Upper lobe of left lung (tissue), 6 donors: ENCODE measurements at places on chromosomes 7 and 10. TPM values are rescaled to one million over a fixed set of nuclear protein-coding genes. Genes with fewer than 3 reads are reported as not detected.
A peak's percentile ranks its signal among the peaks of the same experiment; 100 is the strongest.

- no peak for DNase-seq
- H3K4me3 ChIP-seq = no peak overlapping the region
- H3K4me1 ChIP-seq = no peaks in the 10 kb centered on the region
- H3K27me3 ChIP-seq = no peaks in the 10 kb centered on the region
- H3K36me3 ChIP-seq = peaks cover 52% of the 10 kb centered on the region
- H3K27ac ChIP-seq = no peak overlapping the region
Measured at GRCh38 chr10:125761961-125762360, 13.7 kb downstream of the MMP21 start.

DNA sequence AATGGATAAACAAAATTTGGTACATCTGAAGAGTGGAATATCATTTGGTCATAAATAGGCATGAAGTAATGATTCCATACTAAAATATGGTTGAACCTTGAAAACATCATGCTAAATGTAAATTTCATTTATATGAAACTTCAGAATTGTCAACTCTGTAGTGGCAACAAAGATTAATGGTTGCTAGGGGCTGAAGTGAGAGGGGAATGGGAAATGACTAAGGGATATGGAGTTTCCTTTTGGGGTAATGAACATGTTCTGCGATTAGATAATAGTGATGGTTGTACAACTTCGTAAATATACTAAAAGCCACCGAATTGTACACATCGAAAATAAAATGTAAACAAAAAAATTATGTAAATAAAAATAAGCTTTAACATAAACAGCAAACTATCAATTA, 384.1 kb upstream of the STEAP1 start:
- no peak overlapping the region for H3K4me3 ChIP-seq
- H3K4me1 ChIP-seq = no peaks in the 10 kb centered on the region
- no peaks in the 10 kb centered on the region for H3K27me3 ChIP-seq
- no peaks in the 10 kb centered on the region for H3K36me3 ChIP-seq
- H3K27ac ChIP-seq = no peak overlapping the region

GRCh38 chr10:104587751-104588150, 53.3 kb upstream of the SORCS3 start:
- H3K4me1 ChIP-seq = no peaks in the 10 kb centered on the region
- H3K4me3 ChIP-seq = no peak overlapping the region
- DNase-seq = no peak

GRCh38 chr7:26593393-26593792, 271.0 kb downstream of the SKAP2 start:
- H3K27me3 ChIP-seq = no peaks in the 10 kb centered on the region
- no peaks in the 10 kb centered on the region for H3K36me3 ChIP-seq
- peak; percentile 50 for DNase-seq
- no peak overlapping the region for H3K27ac ChIP-seq
- H3K4me1 ChIP-seq = peaks cover 7% of the 10 kb centered on the region
- H3K4me3 ChIP-seq = no peak overlapping the region

DNA sequence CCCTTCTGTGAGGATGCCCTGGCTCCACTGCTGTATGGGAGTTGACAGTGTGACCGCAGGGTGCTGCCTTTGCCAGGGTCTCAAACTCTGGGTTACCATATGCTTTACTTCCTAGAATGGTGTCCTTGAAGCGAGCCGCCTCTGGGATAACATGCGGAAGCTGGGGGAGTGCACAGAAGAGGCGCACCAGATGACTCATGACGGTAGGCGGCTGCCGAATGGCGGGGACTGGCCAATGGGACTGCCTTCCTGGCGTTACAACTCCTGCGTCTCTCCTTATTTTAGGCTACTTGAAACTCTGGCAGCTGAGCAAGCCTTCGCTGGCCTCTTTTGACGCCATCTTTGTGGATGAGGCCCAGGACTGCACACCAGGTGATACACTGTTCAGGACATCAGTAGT, 27.3 kb downstream of the FBH1 start:
- no peak overlapping the region for H3K4me3 ChIP-seq
- H3K27me3 ChIP-seq = no peaks in the 10 kb centered on the region
- DNase-seq = no peak
- no peaks in the 10 kb centered on the region for H3K4me1 ChIP-seq

- H3K27ac ChIP-seq = no peak overlapping the region
- no peak overlapping the region for H3K4me3 ChIP-seq
- H3K36me3 ChIP-seq = no peaks in the 10 kb centered on the region
- H3K27me3 ChIP-seq = no peaks in the 10 kb centered on the region
Measured at GRCh38 chr10:59618666-59619065, 91.0 kb downstream of the SLC16A9 start.

DNA sequence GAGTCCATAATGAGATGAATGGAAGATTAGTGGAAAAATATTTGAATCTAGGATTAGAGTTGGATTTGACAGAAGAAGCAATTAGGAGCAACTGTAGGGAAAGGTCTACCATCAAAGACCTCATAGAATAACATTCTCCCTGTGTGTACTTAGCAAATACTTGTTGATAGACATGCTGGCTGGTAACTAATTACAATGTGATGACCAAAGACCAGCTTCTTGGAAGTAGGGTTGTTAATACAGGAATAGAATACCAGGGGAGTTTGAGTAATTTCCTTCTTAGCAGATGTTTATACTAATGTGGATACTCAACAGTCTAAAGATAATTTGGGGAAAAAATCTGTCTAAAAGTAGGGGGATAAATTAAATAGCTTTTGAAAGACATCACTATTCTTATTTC, 357.5 kb upstream of the BMPER start:
- no peaks in the 10 kb centered on the region for H3K36me3 ChIP-seq
- no peak overlapping the region for H3K4me3 ChIP-seq
- no peaks in the 10 kb centered on the region for H3K4me1 ChIP-seq
- no peaks in the 10 kb centered on the region for H3K27me3 ChIP-seq
- DNase-seq = no peak

DNA sequence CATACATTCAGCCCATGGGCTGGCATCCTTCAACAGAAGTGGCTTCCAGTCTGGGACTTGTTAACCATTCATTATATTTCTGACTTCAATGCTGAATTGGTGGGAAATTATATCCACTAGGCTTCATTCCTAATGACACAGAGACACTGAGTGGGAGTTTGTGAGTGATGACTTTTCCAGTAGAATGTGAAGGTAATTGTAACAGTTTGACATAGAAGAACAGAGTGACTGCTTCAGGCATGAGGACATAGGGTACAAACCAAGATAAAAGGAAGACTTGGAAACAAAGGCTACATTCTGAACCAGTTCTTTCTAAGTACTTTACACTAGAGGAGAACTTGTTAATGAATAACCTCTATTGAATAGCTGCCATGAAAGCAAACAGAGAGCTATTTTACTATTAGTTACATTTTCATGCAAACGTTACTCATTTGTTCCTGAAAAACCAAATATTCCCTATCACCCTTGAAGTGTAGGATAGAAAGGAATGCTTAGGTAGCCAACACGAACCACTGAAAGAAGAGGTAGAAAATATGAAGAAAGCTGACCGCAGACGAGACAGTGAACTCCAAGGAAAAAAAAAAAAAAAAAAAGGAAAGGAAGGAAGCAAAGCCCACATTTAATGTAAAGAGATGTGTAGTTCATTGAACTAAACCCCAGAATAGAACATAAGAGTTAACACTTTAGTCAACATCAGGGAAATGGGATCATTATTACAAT, 237.0 kb upstream of the SEMA3C start:
- H3K36me3 ChIP-seq = no peaks in the 10 kb centered on the region
- H3K4me1 ChIP-seq = no peaks in the 10 kb centered on the region
- H3K4me3 ChIP-seq = no peak overlapping the region

DNA sequence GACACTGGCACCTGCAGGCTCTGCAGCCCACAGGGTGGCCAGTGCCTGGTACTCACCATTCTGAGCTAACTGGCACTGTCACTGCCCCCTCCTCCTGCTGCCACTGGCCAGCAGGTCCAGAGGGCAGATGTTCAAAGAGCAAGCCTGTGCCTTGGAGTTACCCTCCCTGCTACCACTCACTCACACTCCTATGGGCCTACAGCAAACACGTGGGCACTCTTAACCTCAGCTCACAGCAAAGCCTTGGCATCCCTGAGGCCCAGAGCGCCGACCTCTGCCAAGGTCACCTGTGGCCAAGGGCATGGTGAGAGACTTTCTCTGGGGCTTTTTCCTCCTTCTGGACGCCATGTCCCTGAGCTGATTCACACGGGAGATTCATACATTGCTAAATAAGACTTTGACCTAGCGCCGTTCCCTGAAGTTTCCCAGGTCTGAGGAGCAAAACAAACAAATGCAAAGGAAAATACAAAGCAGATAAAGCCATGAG, 270.0 kb upstream of the PPP2R2D start:
- H3K36me3 ChIP-seq = no peaks in the 10 kb centered on the region
- H3K27me3 ChIP-seq = no peaks in the 10 kb centered on the region
- DNase-seq = no peak

DNA sequence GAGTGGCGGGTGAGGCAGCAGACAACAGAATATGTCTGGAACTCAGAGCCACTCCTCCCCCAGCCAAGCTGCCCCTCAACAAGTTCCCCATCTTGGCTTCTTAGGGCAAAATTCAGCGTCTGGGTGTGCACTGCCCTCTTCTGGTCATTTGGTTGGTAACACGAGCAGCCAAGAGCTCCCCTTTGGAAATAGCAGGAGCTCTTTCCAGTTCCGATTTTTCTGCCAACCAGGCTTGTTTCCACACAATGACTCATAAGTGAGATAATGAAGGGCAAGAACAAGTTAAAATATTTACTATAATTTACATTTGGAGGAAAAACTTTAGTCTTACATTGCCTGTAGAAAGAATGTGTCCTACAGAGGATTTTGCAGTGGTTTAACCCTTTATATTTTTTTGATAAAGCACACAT, 70.5 kb downstream of the ADCYAP1R1 start:
- no peak overlapping the region for H3K4me3 ChIP-seq
- no peaks in the 10 kb centered on the region for H3K36me3 ChIP-seq
- H3K27me3 ChIP-seq = no peaks in the 10 kb centered on the region
- H3K27ac ChIP-seq = no peak overlapping the region
- H3K4me1 ChIP-seq = no peaks in the 10 kb centered on the region

GRCh38 chr10:8403711-8404371, 349.4 kb downstream of the GATA3 start:
- H3K36me3 ChIP-seq = no peaks in the 10 kb centered on the region
- no peaks in the 10 kb centered on the region for H3K27me3 ChIP-seq
- no peak for DNase-seq
- no peak overlapping the region for H3K4me3 ChIP-seq

GRCh38 chr10:86785968-86786367, 29.5 kb downstream of the BMPR1A start:
- no peaks in the 10 kb centered on the region for H3K36me3 ChIP-seq
- H3K27me3 ChIP-seq = no peaks in the 10 kb centered on the region
- H3K4me3 ChIP-seq = no peak overlapping the region

DNA sequence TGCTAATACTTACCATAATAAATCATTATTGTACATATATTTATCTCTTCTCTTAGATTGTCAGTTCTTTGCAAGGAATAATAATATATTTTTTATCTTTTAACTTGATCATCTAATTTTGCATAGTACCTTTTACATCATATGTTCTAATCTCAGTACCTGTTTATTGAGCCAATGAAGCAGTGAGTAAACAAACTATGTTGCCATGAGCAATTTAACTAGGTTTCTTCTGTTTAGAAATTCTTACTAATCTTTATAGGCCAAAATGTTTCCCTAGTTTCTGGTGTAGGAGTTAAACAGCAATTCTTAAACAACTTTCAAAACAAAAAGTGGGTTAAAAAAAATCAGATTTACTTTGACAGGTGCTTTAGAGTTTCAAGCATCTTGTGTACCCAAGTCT, 61.3 kb downstream of the PHYHIPL start:
- H3K36me3 ChIP-seq = no peaks in the 10 kb centered on the region
- H3K4me1 ChIP-seq = no peaks in the 10 kb centered on the region
- no peak overlapping the region for H3K27ac ChIP-seq
- no peak overlapping the region for H3K4me3 ChIP-seq

The PAX4 gene
- total RNA-seq = not detected

The RSPH10B2 gene
- 20.1 TPM for total RNA-seq

DNA sequence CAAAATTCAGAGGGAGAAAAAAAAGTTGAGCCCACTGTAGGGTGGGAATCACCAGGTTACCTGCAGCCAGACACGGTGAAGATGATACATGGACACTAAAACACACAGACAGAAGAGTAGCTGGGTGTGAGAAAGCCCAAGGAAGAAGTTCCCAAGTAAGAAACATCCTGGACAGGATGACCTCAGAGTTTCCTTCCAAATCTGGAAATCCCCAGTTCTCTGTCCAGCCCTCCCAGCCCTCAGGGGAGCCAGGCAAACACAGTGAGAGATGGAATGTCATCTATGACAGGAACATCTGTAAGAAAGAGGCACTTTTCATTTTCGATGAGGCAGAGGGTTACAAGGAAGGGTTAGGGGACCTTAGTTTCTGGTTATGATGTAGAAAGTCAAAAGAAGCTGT, 125.1 kb upstream of the LYZL1 start:
- H3K27me3 ChIP-seq = no peaks in the 10 kb centered on the region
- H3K4me3 ChIP-seq = no peak overlapping the region

DNA sequence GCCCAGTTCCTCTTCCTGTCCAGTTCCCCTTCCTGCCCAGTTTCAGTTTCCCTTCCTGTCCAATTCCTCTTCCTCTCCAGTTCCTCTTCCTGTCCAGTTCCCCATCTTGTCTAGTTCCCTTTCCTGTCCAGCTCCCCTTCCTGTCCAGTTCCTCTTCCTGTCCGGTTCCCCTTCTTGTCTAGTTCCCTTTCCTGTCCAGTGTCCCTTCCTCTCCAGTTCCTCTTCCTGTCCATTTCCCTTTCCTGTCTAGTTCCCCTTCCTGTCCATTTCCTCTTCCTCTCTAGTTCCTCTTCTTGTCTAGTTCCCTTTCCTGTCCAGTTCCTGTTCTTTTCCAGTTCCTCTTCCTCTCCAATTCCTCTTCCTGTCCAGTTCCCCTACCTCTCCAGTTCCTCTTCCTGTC, 68.1 kb upstream of the ADCY1 start:
- no peak for DNase-seq
- H3K4me1 ChIP-seq = no peaks in the 10 kb centered on the region
- H3K27ac ChIP-seq = no peak overlapping the region

DNA sequence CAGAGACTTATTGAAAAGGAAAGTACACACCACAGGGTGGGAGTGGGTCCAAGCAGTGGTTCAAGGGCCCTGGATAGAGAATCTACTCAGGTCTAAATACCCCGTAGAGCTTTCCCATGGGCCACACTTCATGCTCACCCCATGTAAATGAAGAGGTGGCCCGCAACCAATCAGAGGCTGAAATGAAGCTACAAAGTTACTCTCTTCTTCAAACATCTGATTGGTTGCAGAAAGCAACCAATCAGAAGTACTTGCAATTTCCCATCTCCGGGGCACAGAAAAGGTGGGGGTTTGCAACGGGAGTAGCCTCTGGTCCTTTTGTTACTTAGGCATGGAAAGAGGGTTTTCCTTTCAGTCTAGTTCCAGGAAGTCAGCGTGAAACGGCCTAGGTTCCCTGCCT, 15.2 kb upstream of the GALNTL5 start:
- H3K27me3 ChIP-seq = no peaks in the 10 kb centered on the region
- no peak overlapping the region for H3K27ac ChIP-seq
- no peaks in the 10 kb centered on the region for H3K36me3 ChIP-seq

DNA sequence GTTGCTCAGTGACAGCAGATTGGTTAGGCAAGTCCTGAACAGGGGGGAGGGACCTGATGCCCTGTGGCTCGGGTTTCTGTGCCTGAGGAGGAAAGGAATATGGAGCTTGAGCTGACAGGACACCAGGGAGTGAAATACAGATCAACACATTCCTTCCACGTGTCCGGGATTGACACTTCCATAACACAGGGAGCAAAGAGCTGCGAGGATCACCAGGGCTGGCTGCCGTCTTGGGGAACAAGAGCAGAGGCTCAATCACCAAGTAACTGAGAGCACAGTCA, 36.7 kb upstream of the EFCAB10 start:
- no peak overlapping the region for H3K27ac ChIP-seq
- no peak for DNase-seq
- no peak overlapping the region for H3K4me3 ChIP-seq
